ENCODE measurements at places on chromosomes 4 and X.

DNA sequence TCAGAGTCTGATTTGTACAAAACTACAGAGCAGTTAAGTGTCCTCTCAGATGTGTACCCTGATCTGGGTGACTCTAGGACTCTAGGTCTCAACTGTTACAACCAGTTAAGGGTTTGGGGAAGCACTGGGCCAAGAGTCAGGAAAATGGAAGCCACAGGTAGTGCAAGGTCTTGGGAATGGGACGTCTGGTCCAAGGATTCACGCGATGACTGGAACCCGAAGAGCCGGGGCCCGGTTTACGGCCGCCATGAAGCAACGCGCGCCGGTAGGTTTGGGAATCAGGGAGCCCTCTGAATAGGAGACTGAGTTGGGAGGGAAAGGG, 321 bp upstream of the HPRT1 start:
- DNase-seq = no peak

- no peak for DNase-seq
Observed at GRCh38 chrX:78063687-78064086, 40.4 kb upstream of the PGK1 start.

DNA sequence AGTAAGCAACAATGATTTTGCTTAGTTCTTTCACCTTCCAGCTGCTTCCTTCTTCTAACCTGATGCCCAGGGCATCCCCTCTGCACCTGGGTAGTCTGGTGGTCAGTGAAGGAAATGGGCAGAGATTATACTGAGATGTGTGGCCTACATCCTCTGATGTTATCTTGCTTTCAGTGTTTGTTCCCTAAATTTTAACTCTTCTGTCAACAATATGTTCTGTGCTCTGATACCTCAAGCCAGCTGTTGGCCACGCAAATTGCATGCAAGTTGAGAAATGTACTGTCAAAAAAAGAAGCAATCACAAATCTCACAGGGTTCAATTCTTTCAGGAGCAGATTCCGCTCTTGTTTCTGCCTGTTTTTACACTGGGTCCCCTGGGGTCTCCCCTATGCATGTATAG, 73.8 kb downstream of the FBXW7 start:
- no peak for DNase-seq

DNA sequence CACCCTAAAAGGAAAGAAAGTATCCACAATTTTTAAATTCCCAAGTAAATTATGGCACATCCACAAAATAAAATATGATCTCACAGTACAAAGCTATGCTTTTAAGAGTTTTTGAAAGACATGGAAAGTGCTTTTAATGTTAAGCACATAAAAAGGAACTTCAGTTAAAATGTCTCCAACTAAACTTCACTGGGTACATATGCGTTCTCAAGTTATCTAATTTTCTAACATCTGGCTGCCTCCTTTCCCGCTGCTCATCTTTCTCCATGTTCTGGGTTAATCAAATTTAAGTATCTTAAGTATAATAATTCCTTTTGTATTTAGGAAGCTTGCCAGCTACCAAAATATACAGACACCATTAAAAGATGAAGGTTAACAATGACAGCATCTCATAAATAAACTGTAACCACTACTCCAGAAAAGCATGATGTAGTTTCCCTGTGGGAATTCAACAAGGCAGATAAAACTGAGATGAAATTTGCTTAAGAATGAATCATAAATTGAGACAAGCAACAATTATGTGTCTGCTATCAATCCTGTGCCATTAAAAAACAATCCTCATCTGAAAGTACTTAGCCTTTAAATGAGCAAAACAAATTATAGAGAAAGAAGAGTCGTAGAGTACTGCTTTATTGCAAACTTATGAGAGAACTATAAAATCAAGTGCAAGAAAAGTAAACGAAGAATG, 25.1 kb downstream of the PRSS12 start:
- DNase-seq = no peak

DNA sequence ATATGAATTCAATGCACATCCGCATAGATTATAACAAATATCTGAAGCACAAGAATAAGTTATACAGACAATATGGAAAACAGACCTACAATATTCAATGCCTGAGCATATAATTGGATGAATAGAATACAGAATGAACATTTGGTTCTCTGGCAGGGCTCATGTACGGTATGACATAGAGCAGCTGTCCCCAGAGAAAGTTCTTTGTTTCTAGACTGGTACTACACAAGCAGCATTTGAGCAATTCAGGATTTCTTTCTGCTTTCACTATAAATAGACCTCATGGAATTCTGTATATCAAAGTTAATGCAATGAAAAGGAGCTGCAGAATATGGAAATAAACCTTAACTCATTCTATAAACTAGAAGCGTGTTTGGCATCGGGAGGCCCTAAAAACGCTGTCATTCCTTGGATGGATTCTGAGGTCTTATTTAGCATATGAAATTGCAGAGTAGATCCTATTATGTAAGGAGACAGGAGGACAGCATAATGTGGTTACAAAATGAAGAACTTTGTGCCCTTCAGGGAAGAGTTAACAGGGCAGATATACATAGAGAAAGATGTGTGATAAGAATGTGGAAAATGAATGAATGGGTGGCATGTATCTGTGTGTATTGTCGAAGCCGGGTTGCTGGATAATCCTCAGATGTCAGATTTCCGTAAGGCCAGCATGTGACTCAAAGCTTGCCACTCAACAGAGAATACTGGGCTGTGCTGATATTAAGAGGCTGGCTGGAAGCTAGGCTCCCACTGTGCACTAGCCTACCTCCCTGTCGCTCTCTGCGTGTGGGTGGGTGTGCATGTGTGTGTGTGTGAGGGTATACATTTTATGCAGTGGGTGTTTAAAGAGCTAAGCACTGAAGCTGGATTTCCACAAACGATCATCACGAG, 103.3 kb upstream of the SLC4A4 start:
- DNase-seq = no peak

- DNase-seq = no peak
Observed at GRCh38 chrX:8586953-8587352, 122.3 kb downstream of the VCX3B start.

DNA sequence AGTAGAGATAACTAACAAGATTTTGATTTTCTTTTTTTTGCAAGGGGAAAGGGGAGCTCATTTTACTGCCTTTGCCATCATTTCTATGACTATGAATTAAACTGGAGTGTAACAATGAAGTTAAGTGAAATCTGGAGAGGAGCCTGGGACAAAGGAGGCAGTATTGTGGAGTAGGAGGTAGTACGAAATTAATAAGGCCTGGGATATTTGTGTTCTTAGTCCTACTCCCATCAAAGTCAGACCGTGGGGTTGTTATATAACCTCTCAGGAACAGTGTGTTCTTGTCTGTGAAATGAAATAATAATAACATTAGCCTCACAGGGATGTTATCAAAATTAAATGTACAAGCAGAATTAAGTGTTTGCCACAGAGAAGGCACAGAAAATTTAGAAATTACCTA, 204.3 kb upstream of the EMCN start:
- DNase-seq = no peak

DNA sequence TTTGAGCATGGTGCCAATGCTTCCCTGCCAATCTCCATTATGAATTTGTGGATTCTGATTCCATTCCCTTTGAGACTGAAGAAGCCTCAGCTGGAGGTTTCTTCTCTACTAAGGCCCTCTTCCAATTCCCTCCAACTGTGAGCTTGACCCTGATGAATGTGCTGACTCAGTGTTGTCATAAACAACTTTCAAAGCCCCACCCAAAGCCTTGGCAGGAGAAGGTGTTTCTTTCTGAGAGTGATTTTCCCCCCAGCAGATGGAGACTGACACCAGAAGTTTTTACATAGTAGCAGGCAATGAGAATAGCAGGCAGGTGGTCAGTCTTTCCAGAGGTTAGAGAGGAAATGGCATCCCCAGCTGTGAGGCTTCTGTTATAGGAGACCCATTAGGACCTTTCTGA, 53.1 kb downstream of the OCRL start:
- DNase-seq = no peak

- no peak for DNase-seq
Observed at GRCh38 chr4:17884063-17884462, 73.3 kb downstream of the NCAPG start.

DNA sequence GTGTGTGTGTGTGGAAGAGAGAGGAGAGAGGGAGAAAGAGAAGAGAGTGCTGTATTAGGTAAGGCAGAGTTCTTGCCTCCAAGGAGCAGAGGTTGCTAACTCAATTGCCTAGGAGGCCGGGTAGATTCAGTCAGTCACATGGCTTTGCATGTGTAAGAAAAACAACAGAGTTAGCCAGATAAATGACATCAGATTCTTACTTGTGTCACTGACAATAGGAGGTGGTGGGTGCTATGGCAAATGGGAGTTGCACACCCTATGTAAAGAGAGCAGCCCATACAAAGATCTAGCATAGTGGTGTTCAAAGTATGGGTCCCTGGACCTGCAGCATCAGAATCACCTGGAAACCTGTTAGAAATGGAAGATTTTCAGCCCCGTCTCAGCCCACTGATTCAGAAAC, 14.4 kb upstream of the PGRMC2 start:
- no peak for DNase-seq

- DNase-seq = no peak
Observed at GRCh38 chr4:36037127-36037526, 207.2 kb downstream of the ARAP2 start.

GRCh38 chr4:149801416-149801815, 14.2 kb downstream of the IQCM start:
- DNase-seq = no peak

- DNase-seq = no peak
Observed at GRCh38 chrX:101429934-101430333, 21.9 kb downstream of the HNRNPH2 start.

DNA sequence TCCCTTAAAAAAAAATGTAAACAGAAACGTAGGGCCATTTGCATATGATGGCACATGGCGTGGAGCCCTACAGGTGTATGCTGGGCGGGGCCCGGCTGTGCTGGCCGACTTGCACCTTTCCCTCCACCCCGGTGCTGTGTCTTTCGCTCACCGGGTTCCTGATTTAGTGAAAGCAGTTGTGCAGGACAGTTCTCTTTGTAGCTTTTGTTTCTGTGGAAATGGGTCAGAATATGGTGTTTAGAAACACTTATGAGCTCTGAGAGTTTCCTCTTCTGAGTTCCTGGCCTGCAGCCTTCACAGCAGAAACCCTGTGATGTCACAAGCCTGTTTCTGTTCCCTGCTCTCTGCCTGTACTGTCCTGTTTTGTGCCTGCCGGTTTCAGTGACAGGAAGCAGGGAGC, 22.5 kb upstream of the MSANTD1 start:
- no peak for DNase-seq

- no peak for DNase-seq
Observed at GRCh38 chr4:123941306-123941705, 544.7 kb downstream of the SPRY1 start.

DNA sequence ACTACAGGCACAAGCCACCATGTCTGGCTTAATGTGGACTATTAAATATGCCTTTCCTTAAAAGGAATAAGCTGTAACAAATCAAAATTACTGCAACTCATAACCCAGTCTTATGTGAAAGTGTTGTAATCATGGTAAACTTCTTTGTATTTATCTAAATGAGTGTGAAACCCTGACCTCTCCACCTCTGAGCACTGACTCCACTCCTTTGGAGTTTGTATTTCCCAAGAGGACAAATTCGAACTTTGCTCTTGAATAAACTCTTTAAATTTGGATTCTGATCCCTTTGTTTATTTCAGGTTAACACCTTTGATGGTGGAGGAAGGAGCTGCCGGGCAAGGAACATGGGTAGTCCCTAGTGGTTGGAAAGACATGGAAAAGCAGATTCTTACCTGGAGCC, 48.3 kb upstream of the FAM9A start:
- no peak for DNase-seq

DNA sequence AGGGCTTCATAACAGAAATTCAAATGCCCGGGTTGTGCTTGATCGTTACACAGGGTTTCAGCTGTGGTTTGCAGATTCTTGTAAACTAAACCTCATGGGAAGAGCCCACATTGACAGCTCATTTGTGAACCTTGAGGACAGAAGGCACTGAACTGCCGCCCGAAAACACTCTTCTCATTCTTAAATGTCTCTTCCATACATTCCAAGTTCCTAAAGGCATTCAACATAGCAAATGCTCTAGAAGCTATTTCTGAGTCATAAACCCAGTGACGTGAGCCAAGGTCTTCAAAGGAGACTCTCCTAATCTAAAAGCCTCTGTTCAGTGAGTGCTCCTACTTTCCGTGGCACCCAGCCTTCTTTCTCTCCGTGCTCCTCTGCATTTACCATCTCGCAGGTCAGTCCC, 737.8 kb upstream of the FRG1 start:
- DNase-seq = no peak

- no peak for DNase-seq
Observed at GRCh38 chr4:63085091-63085490, 1324.2 kb downstream of the TECRL start.

GRCh38 chr4:88185906-88186305, 27.5 kb upstream of the ABCG2 start:
- no peak for DNase-seq

- no peak for DNase-seq
Observed at GRCh38 chr4:19999276-19999675, 252.4 kb upstream of the SLIT2 start.

DNA sequence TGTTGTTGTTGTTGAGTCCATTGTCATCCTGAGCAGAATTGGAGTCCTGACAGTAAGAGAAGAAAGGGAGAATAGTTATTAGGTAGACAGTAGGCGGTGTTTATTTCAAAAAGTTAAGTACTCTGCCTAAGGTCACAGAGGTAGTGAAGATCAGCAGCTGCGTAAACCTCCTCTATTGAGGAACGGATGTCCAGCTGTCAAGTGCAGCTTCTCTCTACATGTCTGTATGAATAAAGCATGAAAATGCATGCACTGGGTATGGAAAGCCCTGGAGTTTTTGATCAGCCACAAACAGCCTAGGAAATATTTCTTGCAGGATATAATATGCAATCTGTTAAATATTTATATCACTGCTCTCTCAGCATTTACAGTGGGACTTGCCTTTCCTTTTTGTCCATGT, 109.4 kb upstream of the CBLL2 start:
- DNase-seq = no peak

DNA sequence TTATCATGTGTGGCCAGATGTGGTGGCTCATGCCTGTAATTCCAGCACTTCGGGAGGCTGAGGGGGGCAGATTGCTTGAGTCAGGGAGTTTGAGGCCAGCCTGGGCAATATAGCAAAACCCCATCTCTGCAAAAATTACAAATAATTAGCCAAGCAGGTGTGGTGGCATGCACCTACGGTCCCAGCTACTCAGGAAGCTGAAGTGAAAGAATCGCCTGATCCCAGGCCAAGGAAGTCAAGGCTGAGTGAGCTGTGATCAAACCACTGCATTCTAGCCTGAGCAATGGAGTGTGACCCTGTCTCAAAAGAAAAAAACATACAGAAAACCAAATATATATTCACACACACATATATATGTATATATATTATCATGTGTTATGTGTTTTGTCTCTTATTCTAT, 15.0 kb downstream of the APELA start:
- no peak for DNase-seq

All from activated CD4-positive, alpha-beta memory T cell treated with anti-CD3 and anti-CD28 coated beads for 36 hours (primary cell).